ENCODE measurements at places on chromosomes 5 and 9. TPM values are rescaled to one million over a fixed set of nuclear protein-coding genes. Genes with fewer than 3 reads are reported as not detected.

The BTNL8 gene
- total RNA-seq: under 0.01 TPM

The PCDHA2 gene
- total RNA-seq: under 0.01 TPM

The NXNL2 gene
- 0.54 TPM for total RNA-seq

The WNT8A gene
- 1.1 TPM for total RNA-seq

The GNE gene
- total RNA-seq: 19.9 TPM

The HRCT1 gene
- not detected for total RNA-seq

The CMBL gene
- total RNA-seq: 14.3 TPM

The TOR4A gene
- 25.0 TPM for total RNA-seq

Data from hematopoietic multipotent progenitor cell (in vitro differentiated cells).